ENCODE measurements at places on chromosomes 16 and 17.

DNA sequence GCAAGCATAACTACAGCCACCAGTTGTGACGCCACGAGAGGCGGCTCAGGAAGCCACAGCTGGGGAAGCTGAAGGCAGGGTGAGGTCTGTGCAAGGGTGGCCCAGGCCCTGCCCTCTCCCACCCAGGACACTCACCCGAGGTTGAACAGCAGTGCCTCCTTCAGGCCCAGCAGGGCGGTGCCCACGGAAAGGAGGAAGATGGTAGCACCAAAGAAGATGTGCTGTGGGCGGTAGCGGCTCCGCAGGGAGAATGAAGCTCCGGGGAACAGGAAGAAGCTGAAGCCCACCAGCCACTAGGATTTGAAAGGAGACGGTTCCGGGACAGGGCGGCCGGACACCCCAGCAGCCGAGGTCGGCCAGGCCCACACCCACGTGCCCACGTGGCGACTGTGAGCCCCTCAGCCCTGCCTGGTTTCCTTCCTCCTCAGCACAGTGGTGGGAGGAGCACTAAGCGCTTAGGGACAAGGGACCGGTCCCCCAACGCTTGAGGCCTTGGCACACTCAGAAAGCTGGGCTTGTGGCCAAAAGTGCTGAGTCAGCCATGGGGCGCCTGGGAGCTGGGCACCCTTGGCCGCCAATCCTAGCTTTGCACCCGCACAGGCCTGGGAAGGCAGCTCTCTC, 11.0 kb downstream of the CYB561 start:
- DNase-seq, result no peak

- DNase-seq, result no peak
These were observed 13.1 kb upstream of the MMD start for GRCh38 chr17:55434721-55435120.

DNA sequence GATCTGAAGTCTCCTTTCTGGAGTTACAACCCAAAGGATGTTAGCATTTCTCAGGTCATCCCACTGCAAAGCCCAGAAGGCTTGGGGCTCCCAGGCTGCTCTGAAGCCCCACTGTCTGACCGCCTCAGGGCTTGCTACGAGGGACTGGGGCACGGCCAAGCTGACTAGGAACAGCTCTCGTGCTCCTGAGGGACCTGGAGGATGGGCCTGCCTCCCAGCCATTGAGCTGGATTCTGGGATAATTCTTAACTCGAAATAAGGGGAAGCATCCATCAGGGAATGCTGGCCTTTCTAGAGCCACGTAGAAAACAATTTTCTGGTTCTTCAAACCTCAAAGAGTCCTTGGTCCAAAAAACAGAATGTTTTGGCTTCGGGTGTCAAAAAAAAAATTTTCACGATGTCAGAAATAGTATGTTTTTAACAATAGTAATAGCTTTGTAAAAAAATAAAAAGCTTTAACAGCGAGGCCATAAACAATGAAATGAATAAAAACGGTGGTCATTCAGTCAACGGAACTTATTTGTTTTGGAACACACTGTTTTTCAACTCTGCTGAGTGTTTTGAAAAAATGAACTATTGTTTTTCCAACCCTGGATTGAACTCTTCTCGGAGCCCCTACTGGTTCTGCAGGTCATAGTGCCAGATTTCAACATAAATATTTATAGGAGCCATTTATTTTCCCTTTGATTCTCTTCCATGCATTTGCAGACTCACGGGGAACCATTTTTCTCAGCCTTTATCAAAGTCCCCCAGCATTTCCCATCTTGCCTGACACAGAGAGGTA, 16.4 kb upstream of the HERPUD1 start:
- no peak for DNase-seq

- no peak for DNase-seq
These were observed 30.9 kb downstream of the TMEM204 start for GRCh38 chr16:1564325-1564724.

DNA sequence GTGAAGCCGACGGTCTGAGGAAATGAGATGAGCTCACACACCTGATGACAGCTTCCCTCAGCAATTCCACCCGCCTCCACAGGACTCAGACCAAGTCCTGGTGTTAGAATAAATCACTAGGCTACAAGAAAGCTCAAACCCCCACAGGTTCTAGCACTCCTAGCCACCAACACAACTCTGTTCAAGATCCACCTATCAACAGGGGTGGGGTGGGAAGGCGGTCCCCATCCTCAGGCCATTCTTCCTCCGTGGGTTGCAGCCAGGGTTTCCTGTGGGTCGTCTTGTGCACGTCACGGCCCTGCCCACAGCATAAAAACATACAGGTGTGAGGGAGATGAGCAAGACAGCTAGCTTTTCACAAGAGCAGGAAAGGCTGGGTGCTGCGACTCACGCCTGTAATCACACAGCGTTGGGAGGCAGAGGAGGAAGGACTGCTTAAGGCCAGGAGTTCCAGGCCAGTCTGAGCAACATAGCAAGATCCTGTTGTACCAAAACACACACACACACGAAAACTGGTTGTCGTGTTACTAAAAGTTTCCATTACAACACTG, 81.1 kb downstream of the ANKRD11 start:
- DNase-seq, result peak; percentile 53

DNA sequence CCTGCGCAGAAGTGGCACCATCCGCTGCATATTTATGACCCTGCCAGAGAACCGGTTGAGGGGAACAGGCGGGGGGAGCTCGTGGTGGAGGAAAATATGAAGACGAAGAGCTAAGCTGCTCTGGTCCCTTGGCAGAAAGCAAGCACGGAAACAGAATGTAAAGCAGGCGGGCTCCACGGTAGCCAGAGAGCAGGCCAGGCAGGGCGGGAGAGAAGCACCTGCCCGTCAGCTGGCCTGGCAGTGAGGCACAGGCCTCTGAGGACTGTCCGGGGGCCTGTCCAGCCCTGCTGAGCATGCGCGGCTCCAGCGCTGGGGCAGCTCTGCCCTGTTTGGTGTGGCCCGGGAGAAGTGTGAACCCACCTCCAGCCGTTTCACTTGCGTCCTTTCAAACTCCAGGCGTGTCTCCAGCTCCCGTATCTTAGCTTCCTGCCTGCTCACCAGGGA, 46.7 kb downstream of the PIPOX start:
- no peak for DNase-seq

DNA sequence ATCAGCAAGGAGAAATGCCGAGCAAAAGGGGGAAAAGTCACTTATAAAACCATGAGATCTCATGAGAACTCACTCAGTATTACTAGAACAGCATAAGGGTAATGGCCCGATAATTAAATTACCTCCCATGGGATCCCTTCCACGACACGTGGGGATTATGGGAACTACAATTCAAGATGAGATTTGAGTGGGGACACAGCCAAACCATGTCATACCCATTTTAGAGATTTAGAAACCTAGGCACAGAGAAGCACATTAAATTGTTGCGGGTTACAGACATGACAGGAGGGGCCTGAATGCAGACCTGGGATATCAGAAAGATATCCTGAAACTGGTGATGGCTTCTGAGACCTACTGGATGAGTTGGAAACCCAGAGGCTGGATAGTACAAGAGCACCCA, 20.1 kb downstream of the ARHGAP17 start:
- DNase-seq, result no peak

DNA sequence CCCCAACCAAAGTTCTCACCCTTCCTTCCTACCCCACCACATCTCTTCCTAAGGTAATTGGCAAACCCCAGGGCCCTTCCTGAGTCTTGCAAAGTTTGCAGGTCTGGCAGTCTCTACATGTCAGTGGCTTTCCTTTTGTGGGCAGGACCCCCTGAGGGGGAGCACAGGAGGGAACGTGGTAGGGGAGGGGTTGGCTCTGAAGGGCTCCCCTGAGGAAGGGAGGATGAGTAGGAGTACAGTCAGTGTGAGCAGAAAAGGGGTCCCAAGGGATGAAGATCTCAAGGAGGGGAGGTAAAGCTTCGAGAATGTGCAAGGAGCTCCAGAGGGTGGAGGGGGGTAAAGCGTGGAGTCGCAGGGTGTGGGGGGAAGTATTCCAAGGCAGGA, 206.9 kb downstream of the RAB11FIP4 start:
- DNase-seq, result no peak

DNA sequence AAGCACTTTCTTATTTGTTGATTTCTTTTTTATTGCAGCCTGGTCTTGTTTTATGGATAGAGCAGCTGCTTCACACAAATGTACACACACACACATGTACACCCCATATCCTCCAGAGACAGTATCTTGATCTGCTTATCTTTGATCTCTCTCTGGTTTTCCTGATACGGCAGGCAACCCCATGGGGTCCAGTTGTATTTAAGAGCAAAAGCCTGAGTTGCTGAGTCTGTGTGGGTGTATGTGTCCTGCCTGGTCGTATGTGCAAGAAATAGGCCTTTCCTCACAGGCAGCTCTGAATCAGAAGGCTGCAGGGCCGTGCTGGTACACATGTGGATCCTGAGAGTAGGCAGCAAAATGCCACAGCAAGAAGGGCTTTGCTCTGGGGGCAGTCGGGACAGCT, 14.6 kb upstream of the LGALS9 start:
- no peak for DNase-seq

- DNase-seq, result no peak
These were observed 772 bp downstream of the NTN1 start for GRCh38 chr17:9021992-9022572.

GRCh38 chr17:17851103-17852002, 14.6 kb upstream of the SREBF1 start:
- no peak for DNase-seq

DNA sequence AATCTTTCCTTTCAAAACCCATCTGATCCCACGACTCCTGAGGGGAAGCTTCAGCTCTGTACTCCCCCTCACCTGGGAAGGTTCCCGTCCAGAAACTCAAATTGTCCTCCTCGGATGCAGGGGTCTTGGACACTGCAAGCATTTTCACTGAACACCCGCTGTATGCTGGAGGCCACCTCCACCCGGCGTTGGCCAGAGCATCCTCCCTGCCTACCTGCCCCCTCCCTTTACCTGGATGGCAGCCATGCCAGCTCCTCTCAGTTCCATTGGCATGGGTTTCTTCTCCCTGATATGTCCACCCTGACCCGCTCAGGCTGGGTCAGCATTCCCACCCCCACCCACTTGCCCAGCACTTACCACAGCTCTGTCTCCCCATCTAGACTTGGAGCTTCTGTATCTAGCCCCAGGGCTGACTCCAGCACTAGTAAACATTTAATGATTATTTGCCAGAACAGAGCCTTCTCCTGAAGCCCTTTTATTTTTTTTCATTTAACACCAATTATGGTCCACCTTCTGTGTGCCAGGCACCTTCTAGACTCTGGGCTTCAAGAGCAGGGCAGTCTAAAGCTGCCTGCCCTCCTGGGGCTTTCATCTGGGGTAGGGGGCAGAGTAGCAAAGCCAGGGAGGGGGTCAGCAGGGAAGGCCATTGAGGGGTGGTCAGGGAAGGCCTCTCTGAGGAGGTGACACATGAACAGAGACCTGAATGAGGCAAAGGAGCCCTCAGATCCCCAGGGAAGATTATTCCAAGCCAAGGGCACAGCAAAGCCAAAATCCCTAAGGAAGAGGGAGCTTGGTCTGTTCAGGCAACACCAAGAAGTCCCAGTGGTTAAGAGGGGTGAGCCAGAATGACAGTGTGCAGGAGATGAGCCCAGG, 8.9 kb upstream of the KRT19 start:
- no peak for DNase-seq

DNA sequence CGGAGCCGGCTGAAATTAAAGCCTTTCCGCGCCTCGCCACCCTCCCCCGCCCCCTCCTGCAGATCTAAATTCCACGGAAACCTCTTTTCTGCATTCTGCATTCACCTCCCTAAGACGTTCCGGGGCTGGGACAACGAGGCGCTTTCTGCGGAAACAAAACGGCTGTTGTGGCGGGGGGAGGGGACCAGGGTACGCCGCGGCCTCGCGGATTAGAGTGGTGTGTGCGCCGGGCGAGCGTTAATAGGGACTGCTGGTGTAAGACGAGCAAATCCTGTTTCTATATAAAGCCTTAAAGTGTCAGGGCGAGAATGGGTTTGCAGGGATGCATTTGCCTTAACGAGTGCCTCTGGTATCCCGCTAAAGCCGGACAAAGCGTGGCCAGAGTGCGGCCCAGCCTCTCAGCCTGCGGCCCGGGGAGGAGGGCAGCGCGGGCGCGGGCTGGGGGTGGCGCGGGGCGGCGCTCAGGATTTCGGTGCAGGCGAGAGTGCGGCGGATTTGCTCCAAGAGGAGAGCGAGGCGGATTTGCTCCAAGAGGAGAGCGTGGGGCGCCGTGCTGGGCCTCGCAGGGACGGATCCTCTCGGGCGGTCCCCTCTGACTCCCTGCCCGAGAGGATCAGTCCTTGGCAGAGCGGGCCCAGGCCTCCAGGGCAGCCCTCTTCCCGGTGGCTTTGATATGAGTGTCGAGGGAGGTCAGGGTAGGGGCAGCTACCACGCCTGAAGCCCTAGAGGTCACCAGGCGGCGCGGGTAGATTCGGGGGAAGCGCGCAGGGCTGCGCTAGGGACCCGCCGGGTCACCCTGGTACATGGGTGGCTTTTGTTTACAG, 5.1 kb downstream of the BAHCC1 start:
- no peak for DNase-seq

DNA sequence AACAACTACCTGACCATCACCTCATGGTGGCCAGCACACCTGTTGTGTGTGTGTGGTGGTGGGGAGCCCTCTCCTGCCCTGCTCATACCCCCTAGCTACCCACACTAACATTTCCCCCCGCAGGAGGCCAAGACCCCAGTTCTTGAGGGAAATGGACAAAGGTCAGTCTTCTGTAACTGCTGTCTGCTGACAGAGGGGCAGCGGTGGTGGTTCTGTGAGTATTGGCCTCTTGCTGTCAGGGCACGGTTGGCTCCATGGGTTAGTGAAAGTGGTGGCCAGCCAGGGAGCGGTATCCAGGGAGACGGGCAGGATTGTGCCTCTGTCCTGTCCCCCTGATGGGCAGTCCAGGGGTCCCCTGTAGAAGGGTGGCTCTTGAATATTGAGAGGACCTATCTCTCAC, 26.2 kb downstream of the ZNF778 start:
- no peak for DNase-seq

Measured in stimulated activated CD8-positive, alpha-beta memory T cell treated with anti-CD3 and anti-CD28 coated beads, Interleukin-4, amount 100 ng/mL, for 4 hours (primary cell).